ENCODE measurements at places on chromosomes 7 and 10.
A peak's percentile ranks its signal among the peaks of the same experiment; 100 is the strongest.

GRCh38 chr10:67772894-67773511 is 65.0 kb downstream of the DNAJC12 start:
- DNase-seq, result peak; percentile 21

DNA sequence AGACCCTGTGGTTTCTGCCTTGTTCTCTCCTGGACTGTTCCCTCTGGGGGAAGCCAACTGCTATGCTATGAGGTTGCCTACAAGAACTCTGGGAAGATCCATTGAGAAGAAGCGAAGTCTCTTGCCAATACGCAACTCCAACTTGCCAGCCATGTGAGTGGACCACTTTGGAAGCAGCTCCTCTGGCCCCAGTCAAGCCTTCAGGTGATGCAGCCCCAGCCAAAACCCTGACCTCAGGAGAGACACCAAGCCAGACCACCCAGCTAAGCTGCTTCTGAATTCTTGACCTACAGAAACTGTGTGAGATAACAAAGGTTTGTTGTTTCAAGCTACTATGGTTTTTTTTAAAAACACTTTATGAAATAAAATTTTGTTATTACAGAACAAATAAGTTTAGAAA is 20.2 kb upstream of the MYL7 start:
- no peak for DNase-seq

DNA sequence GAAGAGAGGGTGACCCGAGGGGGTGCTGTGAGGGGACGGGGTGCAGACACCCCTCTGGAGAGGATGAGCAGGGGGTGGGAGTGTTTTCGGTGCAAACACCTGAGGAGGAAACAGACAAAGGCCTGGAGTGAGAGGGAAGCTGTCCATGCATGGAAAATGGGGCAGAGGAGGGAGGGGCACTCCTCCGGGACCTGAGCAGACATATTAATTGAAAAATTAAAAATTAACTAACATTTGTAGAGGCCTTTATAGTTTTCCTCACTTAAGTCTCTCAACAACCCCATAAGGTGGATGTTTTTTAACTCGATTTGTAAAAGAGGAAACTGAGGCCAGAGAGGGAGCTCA is 1.2 kb downstream of the VPS37D start:
- DNase-seq, result no peak

DNA sequence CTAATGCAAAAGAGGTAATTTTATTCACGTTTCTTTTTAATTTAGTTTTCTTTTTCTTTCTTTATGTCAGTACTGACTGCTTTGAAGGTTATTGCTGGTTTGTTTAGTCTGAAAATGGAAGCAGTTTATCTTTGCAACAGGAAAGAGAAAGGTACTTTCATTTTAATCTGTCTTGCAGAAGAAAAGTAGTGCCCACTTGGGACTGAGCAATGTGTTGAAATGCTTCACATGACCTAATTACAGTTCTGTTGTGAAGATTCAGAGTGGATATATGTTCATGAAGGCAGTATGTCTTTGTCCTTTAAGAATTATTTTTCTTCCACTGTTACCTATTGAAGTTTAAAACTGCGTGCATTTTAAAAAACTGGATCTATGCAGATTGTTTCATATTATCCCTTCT is 80.1 kb downstream of the ANKIB1 start:
- DNase-seq, result no peak

DNA sequence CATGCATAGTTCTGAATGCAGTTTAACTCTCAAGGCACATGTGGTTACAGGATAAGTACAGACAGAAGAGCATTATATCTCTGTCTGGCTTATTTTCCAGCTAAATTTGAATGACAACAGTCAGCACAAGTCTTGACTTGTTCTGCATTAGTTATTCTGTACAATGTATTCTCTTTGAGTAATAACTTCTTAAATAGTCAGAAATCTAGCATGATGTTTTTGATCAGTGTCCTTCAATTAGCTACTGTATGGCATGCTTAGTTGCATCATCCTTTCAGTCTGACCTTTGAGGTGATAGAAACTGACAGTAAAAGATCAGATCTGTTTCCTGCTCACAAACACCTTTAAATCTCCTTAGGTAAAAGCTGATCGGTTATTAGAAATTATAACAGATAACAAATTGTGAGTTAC is 118.1 kb downstream of the ARL4A start:
- DNase-seq, result no peak

DNA sequence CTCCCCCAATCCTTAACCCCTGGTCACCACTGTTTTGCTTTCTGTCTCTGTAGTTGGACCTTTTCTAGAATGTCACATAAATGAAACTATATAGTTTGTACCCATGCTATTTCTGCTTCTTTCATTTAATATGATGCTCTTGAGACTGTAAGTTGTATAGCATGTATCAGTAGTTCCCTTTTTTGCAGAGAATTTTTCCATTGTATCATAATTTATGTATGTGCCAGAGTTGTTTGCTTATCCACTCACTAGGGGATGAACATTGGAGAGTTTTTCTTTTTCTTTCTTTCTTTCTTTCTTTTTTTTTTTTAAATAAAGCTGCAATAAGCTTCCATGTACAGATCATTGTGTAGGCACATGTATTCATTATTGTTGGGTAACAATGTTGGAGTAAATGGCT is 544.8 kb downstream of the CNTNAP2 start:
- DNase-seq, result no peak

DNA sequence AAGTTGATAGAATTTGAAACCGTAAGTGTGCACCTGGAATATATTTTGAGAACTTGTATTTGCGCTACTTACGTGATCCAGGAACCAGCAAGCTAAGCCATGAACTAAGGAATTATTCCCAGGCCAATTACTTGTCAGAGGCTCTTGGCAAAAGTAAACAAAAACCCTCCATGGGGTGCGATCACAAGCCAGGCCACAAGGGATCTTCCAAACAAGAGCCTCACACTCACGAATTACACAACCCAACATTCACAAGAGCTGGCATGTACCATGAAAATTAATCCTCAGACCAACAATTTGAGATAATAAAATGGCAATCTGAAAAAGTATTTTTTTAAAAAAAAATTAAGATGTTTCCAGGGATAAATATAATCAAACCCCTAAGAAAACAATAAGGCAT is 467.0 kb upstream of the AKR1E2 start:
- peak; percentile 62 for DNase-seq

GRCh38 chr7:108515013-108515412 is 10.9 kb downstream of the PNPLA8 start:
- DNase-seq, result no peak

DNA sequence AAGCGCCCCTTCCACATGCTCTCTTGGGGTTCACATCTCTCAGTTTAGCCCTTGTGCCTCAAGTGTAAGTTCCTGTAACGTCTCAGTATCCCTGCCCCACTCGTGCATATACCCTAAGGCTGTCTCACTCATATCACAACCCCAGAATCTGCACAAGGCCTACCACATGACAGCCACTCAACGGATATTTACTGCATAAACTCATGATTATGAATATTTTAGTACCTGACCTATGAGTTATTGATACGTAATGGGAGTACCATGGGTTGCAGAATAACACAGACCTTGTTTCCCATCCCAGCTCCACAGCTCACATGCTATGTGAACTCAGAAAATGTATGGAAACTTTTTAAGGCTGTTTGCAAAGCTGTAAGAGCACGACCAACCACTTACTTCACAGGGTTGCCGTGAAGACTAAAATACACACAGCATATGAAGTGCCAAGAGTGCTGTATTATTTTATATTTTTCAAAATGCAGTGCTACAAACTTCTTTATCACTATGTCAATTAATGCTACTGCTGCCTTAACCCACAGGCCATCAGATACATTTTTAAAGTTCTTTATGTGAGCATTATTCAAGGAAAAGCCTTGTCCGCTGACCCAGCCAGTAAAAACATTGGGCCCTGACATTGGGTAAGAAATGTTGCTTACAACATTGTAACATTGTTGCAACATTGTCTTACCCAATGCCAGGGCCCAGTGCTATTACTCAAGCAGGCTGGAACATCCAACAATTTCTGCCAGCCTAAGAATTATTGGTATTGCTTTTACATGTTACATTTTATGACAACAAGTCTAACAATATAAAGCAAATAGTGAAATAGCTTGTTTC is 97.2 kb downstream of the JAZF1 start:
- no peak for DNase-seq

DNA sequence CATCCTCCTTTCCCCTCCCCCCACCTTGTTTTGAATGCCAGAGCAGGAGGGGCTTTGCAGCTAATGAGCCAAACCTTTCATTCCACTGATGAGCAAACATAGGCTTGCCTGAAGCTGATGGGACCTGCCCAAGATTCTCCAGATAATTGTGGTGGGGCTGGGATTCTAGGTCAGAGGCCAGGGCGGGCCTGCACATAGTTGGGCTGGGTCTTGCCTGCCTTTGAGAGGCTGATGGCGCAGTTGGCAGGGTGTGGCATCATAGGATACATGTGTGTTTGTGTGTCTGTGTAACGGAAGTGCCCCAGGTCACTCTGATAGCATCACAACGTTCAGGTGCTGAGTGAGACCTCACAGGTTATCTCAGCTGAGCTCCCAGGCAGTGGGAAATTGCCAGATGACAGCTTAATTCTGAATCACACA is 22.9 kb downstream of the BTBD16 start:
- no peak for DNase-seq

DNA sequence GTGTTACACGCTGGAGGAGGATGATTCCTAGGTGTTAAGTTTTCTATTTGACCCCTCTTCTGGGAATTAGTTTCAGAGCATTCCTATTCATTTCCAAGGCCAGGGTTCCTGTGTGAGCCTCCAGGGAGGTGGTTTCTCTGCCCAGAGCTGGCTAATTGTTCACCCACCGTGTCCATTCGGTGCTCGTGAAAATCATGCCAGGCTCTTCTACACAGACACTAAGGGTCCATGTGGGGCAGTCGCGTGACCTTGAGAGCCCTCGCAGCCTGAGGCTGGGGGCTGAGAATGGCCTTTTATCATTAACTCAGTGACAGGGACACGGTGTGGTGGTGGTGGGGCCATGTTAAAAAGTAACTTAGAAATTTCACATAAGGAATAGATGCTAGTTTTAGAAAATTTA is 83.7 kb downstream of the EMX2 start:
- DNase-seq, result no peak

DNA sequence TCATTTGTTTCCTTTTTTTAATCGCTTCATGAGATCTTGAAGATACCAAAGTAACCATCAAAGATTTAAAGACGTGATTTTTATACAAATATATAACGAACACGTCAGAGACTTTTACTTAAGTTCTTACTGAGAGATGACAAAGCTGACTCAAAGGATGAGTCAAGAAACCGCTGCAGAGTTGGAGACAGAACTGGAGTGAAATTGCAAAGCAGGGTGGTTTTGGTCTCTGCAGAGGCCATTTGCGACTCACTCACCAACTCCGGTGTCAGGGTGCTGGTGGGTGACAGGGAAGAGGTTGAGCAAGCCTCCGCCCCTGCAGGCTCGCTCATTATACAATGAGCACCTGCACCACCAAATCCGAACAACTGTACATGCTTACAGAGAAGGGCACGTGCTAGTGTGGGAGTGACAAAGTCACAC is 75.2 kb downstream of the DNAJB6 start:
- peak; percentile 58 for DNase-seq

GRCh38 chr10:128130051-128130450 is 3.8 kb upstream of the MKI67 start:
- DNase-seq, result no peak

GRCh38 chr7:134899729-134900128 is 86.6 kb upstream of the AGBL3 start:
- DNase-seq, result peak; percentile 42

DNA sequence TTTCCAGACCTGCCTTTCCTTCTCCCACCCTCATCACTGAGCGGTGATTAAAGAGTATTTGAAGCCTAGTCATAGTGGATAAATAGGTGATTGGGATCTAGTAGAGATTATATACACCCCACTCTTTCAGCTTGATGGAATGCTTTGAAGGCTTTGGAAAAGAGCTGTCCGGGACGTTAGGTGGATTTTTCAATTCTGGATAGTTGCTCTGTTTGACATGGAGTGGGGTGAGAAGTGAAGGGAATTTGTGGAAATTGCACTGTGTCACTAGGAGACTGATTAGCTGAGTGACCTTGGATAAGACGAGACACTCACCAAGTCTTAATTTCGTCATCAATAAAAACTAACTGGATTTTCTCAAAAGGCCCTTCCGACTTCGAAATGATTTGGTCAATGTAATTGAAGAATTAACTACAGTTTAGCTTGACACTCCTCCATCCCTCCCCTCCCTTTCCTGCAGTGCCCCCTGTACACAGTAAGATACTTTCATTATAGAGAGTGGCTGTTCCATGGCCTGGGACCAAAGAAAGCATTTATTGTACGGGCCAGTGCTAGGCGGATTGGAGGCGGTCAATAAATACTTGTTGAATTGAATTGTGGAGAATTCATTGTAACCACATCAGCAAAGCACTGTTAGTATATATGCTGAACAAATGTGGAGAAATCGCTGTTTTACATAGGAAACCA is 962 bp downstream of the ZKSCAN1 start:
- DNase-seq, result no peak

GRCh38 chr10:81950358-81950757 is 75.4 kb downstream of the NRG3 start:
- no peak for DNase-seq

- no peak for DNase-seq
These were observed 378 bp upstream of the INPP5F start for GRCh38 chr10:119725517-119725827.

GRCh38 chr7:55132890-55133551 is 114.2 kb downstream of the EGFR start:
- DNase-seq, result peak; percentile 99

- no peak for DNase-seq
These were observed 19.0 kb upstream of the AGMO start for GRCh38 chr7:15580604-15581351.

- no peak for DNase-seq
These were observed 176.0 kb upstream of the AKR1E2 start for GRCh38 chr10:4649886-4650508.

DNA sequence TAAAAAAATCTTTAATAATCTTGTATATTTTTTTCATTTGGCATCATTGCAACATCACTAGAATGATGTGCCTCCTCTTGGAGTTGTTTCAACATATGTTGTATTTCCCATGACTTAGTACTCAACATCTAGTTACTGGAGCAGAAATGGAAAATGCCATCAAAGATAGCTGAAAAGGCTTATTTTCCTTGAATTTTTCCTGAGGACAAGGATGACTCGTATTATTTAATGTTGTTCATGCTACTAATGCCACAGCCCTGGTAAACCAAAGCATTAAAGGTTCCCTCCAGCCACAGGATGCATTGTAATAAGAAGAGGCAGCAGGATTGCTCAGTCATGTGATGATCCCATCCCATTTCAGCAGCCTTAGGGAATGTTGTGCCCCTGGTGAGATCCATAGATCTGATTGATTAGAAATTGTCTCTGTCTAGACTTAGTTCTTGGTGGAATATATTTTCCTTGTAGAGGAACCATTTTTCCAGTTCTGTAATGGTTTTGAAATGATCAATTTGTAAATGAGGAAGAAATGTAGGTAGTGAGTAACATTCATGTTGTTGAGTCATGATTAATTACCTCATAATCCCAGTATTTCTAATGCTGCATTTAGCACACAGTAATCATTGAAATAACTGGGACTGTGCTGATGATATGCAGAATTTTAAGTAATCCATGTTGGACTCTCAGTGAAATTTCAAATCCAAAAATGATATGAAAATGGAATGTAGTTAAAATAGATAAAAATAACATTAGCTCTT is 91.3 kb upstream of the SMIM30 start:
- no peak for DNase-seq

GRCh38 chr10:89516149-89516832 is 19.1 kb downstream of the SLC16A12 start:
- peak; percentile 76 for DNase-seq
